ENCODE measurements at places on chromosomes 12 and 14. TPM values are rescaled to one million over a fixed set of nuclear protein-coding genes. Genes with fewer than 3 reads are reported as not detected.

Gene IAPP
- total RNA-seq = not detected

Gene STAB2
- total RNA-seq = not detected

Gene ADAM21
- 0.55 TPM for total RNA-seq

Gene PRKAB1
- 10.7 TPM for total RNA-seq

Gene P2RX2
- not detected for total RNA-seq

Gene RNU4-1
- total RNA-seq = under 0.01 TPM

Gene SELPLG
- 0.85 TPM for total RNA-seq

Gene AVPR1A
- under 0.01 TPM for total RNA-seq

Gene DLGAP5
- 3.6 TPM for total RNA-seq
